ENCODE measurements at places on chromosomes 12 and 14. TPM values are rescaled to one million over a fixed set of nuclear protein-coding genes. Genes with fewer than 3 reads are reported as not detected.
A peak's percentile ranks its signal among the peaks of the same experiment; 100 is the strongest.

ERG28 gene
- total RNA-seq = 32.3 TPM

SLC25A47 gene
- not detected for total RNA-seq

CLEC4D gene
- not detected for total RNA-seq

STXBP6 gene
- total RNA-seq = 26.1 TPM

DNA sequence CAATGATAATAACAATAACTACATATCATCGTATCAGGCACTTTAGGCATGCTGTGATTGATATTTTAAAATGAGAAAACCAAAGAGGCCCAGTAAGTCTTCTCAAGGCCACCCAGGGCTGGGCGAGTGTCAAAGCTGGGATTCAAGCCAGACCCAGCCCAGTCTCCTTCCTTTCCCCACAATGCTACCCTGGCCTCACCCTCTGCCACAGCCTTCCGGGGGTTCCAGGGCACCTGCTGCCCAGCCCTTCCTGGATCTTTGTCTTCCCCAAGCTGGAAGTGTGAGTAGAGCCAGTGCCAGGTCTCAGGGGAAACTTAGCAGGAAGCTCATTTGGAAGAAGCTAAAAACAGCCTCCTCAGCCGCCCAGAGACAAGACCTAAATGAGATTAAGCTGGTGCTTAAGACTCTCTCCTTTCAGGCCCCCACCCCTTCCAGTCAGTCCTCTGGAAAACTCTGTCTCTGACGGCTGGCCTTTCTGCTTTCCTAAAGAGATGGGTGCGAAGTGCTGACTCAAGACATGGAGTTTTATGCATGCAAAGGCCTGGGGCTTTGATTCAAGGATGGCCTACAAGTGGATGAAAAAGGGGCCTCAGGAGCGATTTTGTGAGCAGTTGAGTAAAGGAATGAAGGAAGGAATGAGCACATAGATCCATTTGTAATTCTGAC, 184.2 kb downstream of the KCNA5 start:
- no peak overlapping the region for H3K4me3 ChIP-seq
- no peaks in the 10 kb centered on the region for H3K4me1 ChIP-seq
- peak; percentile 29 for DNase-seq
- no peak overlapping the region for H3K27ac ChIP-seq
- no peaks in the 10 kb centered on the region for H3K27me3 ChIP-seq

AMHR2 gene
- total RNA-seq = 0.17 TPM

CCNB1IP1 gene
- total RNA-seq = 30.7 TPM

- H3K27me3 ChIP-seq = no peaks in the 10 kb centered on the region
- no peaks in the 10 kb centered on the region for H3K4me1 ChIP-seq
- no peak overlapping the region for H3K4me3 ChIP-seq
Observed at GRCh38 chr12:52091869-52092268, 12.4 kb downstream of the SMIM41 start.

TAS2R13 gene
- total RNA-seq = 0.91 TPM

- no peaks in the 10 kb centered on the region for H3K36me3 ChIP-seq
- no peak for DNase-seq
- no peak overlapping the region for H3K4me3 ChIP-seq
- no peaks in the 10 kb centered on the region for H3K4me1 ChIP-seq
Observed at GRCh38 chr12:65392491-65392890, 114.0 kb downstream of the MSRB3 start.
